ENCODE measurements at places on chromosomes 3 and 15.

GRCh38 chr3:179196098-179196497 lies 47.9 kb downstream of the PIK3CA start:
- peak; percentile 4 for DNase-seq

DNA sequence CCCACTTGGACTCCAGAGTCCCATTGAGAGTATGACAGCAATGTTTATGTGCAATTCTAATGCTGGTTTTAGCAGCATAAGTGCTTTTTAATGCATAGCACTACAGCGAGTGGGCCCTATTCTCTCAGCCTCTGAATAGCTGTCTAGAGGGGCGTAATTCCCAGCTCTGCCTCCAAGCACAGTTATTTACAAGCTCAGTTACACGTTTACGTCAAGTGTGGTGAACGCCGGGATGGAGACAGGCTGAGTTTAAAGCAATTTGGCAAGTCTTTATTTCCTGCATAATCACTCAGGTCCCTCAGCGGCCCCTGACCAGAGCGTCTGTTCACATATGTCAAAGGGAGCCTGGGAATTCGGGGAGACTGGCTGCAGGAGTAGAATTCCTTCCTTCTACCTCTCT lies 43.9 kb downstream of the SOX14 start:
- no peak for DNase-seq

GRCh38 chr3:123385001-123385401 lies 63.9 kb downstream of the ADCY5 start:
- DNase-seq, result no peak

DNA sequence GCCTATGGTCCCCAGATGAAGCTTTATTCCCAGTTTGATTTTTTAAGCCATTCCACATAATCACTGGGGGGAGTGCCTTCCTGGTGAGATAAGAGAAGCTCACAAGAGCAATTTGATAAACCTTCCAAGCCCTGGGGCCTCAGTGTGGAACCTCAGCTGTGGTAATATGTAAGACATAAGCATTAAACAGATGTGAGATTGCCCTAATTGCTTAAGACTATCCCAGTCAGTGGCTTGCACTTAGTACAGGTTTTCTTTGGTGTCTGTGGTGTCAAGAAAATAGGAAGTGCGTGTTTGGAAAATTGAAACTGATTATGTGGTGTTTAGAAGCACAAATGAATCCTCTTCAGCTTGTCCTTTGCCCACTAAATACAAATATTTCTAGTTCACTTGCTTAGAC lies 54.3 kb downstream of the LRRN1 start:
- no peak for DNase-seq

DNA sequence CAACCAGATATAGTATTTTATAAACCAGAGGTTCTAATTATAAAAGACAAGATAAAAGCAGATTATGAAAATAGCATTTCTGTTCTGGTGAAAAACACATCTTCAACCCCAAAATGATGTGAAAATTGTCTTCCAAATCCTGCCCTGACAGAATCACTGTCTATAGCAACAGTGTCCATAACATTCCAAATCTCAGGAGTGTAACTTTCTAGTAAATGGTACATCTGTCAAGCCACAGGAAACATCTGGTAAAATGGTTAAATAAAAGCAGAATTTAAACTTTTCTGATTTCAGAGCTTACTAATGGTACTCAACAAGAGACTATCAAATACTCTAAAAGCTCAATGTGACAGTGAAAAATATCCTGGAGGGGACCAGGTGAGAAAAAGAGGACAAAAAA lies 60.5 kb downstream of the VGLL4 start:
- DNase-seq, result no peak

GRCh38 chr15:28252831-28253230 lies 69.1 kb downstream of the HERC2 start:
- no peak for DNase-seq

GRCh38 chr3:60309539-60310268 lies 941.5 kb downstream of the FHIT start:
- DNase-seq, result no peak

DNA sequence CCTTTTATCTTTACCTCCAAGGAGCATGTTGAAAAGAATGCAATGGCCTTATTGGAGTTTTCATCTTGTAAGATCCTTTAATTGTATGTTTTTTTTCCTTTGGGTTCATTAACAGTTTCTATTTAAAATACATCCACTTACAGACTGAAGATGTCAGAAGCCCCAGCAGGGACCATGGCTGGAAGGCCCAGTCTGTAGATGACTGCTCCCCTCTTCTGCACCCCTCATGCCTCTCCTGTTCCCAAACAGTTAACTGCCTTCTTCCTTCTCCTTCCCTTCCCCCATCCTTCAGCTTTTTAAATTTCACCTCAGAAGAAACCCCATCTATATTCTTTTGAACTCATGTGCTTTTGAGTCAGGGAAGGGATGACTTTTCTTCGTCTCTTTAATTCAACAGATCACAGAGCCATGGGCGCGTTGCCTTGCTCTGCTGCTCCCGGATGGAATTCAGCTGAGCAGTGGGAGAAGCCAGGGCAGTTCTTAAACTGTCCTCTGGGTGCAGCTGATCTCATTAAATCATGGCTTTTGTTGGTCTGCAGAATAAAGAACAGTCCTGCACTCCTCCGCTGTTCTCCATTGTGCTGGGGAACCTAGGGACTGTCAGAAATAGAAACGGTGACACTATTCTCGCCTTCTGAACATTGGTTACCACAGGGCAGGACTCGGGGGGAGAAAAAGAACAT lies 71.5 kb upstream of the EIF1B start:
- no peak for DNase-seq

- DNase-seq, result no peak
Observed at GRCh38 chr3:161339517-161340500, 31.5 kb downstream of the SPTSSB start.

- no peak for DNase-seq
Observed at GRCh38 chr3:83877910-83878309, 1080.9 kb upstream of the CADM2 start.

DNA sequence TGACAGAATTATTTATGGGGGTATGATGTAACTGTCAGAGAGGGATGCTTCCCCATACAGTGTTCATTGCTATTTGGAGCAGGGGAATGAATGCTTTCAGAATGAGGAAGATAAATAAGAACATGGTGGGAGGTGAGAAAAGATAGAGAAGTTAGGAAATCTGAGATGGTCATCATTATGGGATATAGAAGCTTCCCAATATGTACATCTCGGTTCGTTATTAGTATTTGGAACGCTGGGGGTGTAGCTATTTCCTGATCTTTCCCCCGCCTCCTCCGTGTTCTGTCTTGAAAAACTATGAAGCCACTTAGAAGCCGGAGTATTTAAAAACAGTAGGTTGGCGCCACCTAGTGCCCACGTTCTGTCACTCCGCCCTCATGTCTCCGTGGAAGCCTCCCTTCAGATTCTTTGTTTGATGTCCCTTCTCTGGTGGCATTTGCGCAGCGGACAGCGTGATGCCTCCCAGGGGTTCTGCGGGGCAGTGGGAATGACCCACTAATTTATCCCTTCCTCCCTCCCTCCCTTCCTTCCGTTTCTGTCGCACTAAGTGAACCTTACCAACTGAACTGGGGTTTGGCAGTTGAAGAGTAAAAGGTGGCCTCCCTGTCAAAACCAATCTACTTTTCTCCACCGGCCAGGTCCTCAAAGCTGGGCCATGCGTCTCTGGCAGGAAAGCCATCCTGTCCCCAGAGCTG lies 184.5 kb downstream of the FEZF2 start:
- DNase-seq, result peak; percentile 69

DNA sequence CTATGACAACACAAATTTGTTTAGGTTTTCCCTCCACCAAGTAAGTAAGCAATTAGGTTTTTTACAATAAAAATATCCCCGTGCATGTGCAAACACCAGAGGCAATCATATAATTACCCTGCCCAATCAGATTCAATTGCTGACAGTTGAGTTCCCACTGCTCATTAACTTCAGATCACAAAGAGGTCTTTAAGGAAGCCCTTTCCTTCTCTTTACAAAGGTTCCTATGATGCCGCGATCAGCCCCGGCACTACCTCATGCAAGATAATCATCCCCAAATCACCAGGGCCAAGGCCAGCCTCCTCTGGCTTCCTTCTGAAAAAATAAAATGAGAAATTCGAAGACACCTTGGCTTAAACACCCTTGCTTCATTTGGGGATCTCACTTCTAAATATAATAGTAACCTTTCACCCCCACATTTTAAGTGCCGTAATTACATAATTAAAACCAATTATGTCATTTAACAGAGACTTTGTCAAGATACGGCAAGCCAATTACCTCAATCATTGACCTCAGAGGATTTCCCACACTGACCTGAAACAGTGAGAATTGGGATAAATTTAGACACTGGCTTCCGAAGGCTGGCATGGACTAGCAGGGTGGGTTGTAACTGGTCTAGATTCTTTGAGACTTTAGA lies 121.3 kb upstream of the WNT5A start:
- DNase-seq, result no peak

DNA sequence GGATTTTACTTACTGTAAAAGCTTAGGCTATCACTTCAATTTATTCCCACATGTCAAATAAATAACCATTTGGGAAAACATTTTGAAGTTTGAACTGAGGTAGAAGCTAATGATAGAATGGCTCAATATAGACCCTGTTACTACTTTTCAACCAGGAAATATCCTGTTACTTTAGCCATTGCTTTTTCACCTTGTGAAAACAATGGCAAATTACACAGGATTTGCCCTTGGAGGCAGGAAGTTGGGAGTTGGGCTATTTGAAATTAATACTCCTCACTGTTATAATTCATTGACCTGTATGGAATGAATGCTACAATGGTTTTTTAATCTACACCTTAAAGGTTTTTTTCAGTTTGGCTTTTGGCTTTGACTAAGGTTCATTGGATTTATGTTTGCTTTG lies 98.1 kb upstream of the UBE2E2 start:
- DNase-seq, result no peak

DNA sequence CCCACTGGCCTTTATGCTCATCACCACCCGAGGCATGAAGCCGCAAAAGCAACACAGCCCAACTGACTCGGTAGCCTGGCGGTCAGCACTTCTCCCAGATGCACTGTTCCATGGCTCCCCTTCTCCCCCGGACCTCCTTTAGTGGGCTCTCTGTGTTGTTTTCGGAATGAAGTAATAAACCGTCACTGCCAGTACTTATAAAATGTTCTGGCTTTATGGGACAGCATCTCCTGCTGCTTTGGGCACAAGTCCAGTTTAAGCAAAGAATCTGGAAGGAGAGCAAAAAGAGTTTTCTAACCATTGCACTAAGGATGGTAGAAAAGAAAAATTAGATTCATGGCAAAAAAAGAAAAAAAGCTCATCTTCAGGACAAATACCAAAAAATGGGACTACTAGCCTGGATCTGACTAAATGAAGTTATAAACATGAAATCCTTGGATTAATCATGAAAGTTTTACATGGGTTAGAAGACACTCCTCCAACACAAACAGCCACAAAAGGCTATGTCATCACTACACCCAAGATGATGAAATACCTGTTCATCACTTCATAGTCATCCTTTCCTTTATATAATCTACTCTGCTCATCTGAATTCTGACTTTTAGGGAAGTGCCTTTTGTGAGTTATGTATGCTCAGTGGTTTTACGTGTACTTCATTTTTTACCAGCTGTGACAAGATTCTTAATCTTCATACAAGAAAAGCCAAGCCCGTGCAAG lies 89.5 kb upstream of the UBE2E2 start:
- peak; percentile 8 for DNase-seq

- DNase-seq, result no peak
Observed at GRCh38 chr3:65816208-65816607, 222.5 kb downstream of the MAGI1 start.

DNA sequence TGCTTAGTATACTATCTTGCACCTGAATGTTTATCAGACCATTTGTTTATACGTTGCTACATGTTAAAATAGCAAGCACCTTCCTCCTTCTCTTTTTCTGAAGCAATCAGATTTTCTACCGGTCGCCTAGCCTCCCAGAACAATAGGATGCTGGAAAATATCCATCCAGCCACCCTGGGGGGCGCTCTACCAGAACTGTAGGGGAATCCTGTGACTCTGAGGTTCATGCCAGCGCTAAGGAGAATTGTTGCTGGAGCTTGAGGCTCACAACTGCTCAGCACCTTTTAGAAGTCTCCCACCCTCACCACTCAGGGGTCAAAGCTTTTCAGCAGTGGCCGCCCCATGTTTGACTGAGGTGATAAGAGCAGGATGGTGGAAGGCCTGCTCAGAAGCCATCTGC lies 27.5 kb downstream of the SQOR start:
- DNase-seq, result no peak

DNA sequence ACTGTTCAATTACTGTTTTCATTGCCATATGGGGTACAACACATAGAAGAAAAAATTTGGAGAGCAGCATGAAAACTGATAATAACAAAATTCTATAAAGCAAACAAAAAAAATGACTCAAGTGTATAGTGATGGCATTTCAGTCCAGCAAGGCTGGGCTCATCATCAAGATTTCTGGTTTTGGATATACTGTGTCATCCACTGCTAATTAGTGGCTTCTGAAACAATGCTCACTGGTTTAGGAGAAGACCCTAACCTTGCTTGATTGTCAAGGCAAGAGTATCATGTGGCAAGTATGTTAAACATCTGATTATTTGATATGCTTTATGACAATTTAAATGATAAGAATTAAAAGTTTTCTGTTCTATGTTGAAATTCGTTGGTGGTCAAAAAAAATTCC lies 96.9 kb downstream of the RFX7 start:
- no peak for DNase-seq

- DNase-seq, result no peak
Observed at GRCh38 chr3:143697975-143698374, 150.3 kb downstream of the SLC9A9 start.

- DNase-seq, result no peak
Observed at GRCh38 chr3:128083396-128083795, 31.2 kb downstream of the SEC61A1 start.

DNA sequence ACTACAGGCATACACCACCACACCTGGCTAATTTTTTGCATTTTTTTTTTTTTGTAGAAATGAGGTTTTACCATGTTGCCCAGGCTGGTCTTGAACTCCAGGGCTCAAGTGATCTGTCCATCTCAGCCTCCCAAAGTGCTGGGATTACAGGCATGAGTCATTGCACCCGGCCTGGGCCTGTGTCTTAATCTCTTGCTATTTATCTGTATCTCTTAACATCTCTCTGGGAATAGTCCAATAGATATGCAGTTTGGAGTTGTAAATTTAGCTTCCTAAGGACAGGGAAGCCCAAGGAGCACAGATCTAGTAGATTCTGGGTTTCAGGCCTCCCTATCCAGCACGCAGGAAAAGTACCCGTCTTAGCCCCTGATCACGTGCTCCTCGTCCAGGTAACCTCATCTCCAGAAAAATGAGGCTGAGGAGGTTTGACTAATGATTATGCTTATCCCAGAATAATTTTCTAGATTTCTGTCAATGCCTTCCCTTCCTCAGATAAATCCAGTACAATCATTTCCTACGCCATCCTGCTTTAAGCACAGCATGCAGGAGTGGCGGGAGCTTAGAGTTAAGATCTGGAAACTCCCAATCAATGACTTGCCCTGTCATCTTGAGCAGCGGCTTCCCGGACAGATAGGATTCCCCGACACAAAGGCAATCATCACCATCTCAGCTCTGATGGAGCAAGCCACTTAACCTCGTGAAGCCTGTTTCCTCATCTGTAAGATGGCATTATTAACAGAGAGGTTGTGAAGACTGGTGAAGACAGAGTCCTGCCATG lies 12.3 kb upstream of the CTDSPL start:
- no peak for DNase-seq

Data from germinal center (tissue), 1 donor.